Activated CD8-positive, alpha-beta T cell treated with anti-CD3 and anti-CD28 coated beads for 36 hours (primary cell): ENCODE measurements at places on chromosomes 7 and 10. TPM values are rescaled to one million over a fixed set of nuclear protein-coding genes. Genes with fewer than 3 reads are reported as not detected.

GRCh38 chr10:97943294-97943693 lies 87.1 kb downstream of the CRTAC1 start:
- H3K4me3 ChIP-seq: no peak overlapping the region
- peaks cover 24% of the 10 kb centered on the region for H3K27me3 ChIP-seq
- no peaks in the 10 kb centered on the region for H3K36me3 ChIP-seq
- no peaks in the 10 kb centered on the region for H3K4me1 ChIP-seq
- H3K27ac ChIP-seq: no peak overlapping the region

GRCh38 chr7:157830331-157830730 lies 493.5 kb downstream of the DNAJB6 start:
- no peaks in the 10 kb centered on the region for H3K36me3 ChIP-seq
- no peak for DNase-seq
- H3K27me3 ChIP-seq: no peaks in the 10 kb centered on the region
- H3K27ac ChIP-seq: no peak overlapping the region

DNA sequence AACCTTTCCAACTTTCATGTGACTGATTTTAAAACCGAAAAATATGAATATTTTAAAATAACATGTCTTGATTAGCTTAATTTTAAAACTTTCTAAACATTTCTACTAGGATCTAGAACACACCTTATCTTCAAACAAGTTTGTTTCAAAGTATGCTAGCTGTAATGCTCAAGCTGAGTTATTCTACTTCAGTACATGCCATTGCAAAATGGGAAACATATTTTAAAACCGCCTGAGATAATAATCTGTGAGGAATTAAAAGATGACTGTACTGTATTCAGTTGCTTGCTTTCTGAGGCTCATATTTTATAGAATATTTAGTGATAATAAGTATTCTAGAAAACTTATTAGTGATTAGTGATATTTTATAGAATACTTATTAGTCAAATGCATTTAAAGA lies 99.6 kb downstream of the LMBR1 start:
- peaks cover 11% of the 10 kb centered on the region for H3K36me3 ChIP-seq
- H3K4me3 ChIP-seq: no peak overlapping the region
- H3K27ac ChIP-seq: no peak overlapping the region
- no peaks in the 10 kb centered on the region for H3K4me1 ChIP-seq
- no peaks in the 10 kb centered on the region for H3K27me3 ChIP-seq
- DNase-seq: no peak

- H3K4me1 ChIP-seq: no peaks in the 10 kb centered on the region
- no peak overlapping the region for H3K4me3 ChIP-seq
- H3K27ac ChIP-seq: no peak overlapping the region
- no peaks in the 10 kb centered on the region for H3K27me3 ChIP-seq
- H3K36me3 ChIP-seq: no peaks in the 10 kb centered on the region
Measured at GRCh38 chr10:124119946-124120345, 26.5 kb upstream of the CHST15 start.

- no peak overlapping the region for H3K27ac ChIP-seq
- peaks cover 1% of the 10 kb centered on the region for H3K4me1 ChIP-seq
- no peak for DNase-seq
Measured at GRCh38 chr10:79303631-79304478, 43.4 kb upstream of the PPIF start.

DNA sequence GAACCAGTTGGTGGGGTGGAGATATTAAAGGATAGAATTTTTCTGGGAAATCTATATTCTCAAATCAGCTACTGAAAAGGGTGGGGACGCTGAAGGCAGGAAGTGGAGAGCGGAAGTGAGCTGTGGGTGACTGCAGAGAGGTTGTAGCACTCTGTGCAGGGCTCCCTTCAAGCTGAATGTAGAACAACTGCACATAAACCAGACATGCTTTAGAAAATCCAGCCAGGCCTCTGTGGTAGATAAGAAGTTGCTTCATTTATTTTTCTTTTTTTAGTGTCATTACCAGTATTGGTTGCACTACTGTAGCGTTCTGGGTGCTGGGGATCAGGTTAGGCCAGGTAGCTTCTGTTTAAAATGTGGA lies 127.8 kb downstream of the CELF2 start:
- peaks cover 86% of the 10 kb centered on the region for H3K4me1 ChIP-seq
- no peaks in the 10 kb centered on the region for H3K36me3 ChIP-seq
- peak overlapping the region; percentile 93 for H3K27ac ChIP-seq
- DNase-seq: peak; percentile 79
- H3K4me3 ChIP-seq: peak overlapping the region; percentile 74
- H3K27me3 ChIP-seq: no peaks in the 10 kb centered on the region

DNA sequence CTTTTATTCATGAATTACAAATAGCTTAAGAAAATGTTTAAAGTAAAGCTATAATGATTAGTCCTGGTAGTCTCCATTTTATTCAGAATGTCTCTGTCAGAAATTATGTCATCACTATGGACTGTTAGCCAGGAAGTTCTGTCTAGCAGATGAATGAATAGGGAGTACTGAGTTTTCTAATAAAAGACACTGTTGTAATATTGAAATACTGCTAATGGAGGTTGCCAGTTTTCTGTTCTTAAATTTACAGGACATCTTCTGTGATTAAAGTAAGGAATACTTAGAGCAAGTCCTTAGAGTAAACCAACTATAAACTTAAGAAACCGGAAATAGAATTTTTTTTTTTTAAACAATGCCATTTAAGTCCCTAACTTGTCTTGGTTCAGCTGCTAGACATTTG lies 309.8 kb downstream of the ADK start:
- no peak for DNase-seq
- H3K4me1 ChIP-seq: peaks cover 2% of the 10 kb centered on the region
- peaks cover 21% of the 10 kb centered on the region for H3K36me3 ChIP-seq
- no peak overlapping the region for H3K4me3 ChIP-seq
- no peak overlapping the region for H3K27ac ChIP-seq

- no peaks in the 10 kb centered on the region for H3K27me3 ChIP-seq
- H3K36me3 ChIP-seq: no peaks in the 10 kb centered on the region
- no peak overlapping the region for H3K4me3 ChIP-seq
- no peak overlapping the region for H3K27ac ChIP-seq
- DNase-seq: no peak
Measured at GRCh38 chr10:110698340-110698739, 54.2 kb downstream of the RBM20 start.

DNA sequence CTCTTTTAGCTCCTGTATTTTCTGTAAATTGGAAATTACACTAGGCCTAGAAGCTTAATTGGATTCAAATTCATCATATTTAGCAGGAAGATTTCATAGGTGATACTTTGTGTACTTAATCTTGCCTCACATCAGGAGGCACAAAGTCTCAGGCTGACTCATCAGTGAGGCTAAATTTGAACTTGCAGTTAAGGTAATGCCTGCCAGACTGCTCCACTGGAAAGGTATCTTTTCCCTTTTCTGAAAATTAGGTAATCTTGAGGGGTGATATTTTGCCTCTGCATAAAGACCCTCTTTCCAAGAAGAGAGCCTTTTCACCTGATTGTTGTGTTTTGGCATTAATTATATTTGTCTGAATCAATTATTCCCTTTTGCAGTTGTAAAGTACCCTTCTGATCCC lies 14.6 kb downstream of the PPIA start:
- H3K27me3 ChIP-seq: no peaks in the 10 kb centered on the region
- no peaks in the 10 kb centered on the region for H3K4me1 ChIP-seq
- DNase-seq: no peak
- H3K27ac ChIP-seq: no peak overlapping the region

DNA sequence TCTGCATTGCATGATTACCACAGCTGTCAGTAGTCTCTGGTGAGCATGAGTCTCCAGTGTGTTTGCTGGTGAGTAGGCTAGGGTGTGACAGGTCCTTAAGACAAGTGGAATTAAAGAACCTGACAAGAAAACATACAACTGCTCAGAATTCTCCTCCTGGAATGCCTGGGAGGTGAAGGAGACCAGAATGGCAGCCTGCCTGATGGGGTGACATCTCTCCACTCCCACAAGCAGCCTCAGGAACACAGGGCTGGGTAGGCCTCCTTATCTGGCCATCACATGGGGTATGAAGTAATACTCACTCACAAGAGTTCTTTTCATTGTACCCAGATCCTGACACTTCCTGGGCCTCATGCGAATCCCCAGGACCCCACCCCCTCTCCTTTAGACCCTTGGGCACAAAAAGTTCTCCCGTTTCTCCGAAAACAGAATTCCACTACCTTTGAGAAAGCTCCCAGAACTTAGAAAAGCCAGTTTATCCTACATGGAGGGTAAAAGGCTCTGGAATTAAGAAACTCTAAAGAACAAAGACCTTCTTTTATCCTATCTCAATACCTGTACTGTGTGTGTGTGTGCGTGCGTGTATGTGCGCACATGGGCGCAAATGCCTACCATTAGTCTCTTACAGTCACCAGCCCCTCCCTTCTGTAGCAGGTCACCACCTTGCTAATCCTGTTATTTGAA lies 33.4 kb upstream of the C1GALT1 start:
- peaks cover 1% of the 10 kb centered on the region for H3K36me3 ChIP-seq
- DNase-seq: no peak
- peaks cover 7% of the 10 kb centered on the region for H3K4me1 ChIP-seq
- no peak overlapping the region for H3K27ac ChIP-seq
- H3K4me3 ChIP-seq: no peak overlapping the region
- no peaks in the 10 kb centered on the region for H3K27me3 ChIP-seq

GRCh38 chr10:25896421-25896820 lies 37.6 kb upstream of the MYO3A start:
- no peaks in the 10 kb centered on the region for H3K36me3 ChIP-seq
- H3K4me1 ChIP-seq: no peaks in the 10 kb centered on the region
- peaks cover 7% of the 10 kb centered on the region for H3K27me3 ChIP-seq
- H3K27ac ChIP-seq: no peak overlapping the region

GRCh38 chr7:134024739-134025138 lies 102.4 kb upstream of the LRGUK start:
- no peaks in the 10 kb centered on the region for H3K4me1 ChIP-seq
- no peak overlapping the region for H3K4me3 ChIP-seq
- H3K27me3 ChIP-seq: no peaks in the 10 kb centered on the region
- H3K36me3 ChIP-seq: peaks cover 7% of the 10 kb centered on the region

GRCh38 chr7:114790521-114790920 lies 131.4 kb upstream of the MDFIC start:
- H3K27ac ChIP-seq: no peak overlapping the region
- H3K27me3 ChIP-seq: peaks cover 8% of the 10 kb centered on the region

DNA sequence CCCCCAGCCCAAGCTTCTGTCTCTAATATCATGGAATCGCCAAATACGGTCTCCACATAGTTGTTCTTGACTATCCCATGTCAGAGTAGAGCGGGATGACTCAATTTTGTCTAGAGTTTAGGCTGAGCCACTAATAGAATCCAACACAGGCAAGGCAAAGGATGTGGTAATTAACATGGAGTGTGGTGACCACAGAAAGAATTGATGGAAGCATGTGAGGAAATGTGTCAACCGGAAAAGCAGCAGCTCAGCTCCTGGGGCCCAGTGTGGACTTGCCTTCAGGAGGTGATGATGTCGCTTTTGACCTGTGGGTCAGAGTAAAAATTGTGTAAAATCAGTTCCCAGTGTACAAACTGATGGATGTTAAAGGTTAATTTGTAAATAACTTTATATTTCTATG lies 139.3 kb upstream of the KLF6 start:
- H3K4me1 ChIP-seq: peaks cover 21% of the 10 kb centered on the region
- no peak for DNase-seq
- H3K4me3 ChIP-seq: no peak overlapping the region
- H3K27ac ChIP-seq: peak overlapping the region; percentile 27
- no peaks in the 10 kb centered on the region for H3K36me3 ChIP-seq

DNA sequence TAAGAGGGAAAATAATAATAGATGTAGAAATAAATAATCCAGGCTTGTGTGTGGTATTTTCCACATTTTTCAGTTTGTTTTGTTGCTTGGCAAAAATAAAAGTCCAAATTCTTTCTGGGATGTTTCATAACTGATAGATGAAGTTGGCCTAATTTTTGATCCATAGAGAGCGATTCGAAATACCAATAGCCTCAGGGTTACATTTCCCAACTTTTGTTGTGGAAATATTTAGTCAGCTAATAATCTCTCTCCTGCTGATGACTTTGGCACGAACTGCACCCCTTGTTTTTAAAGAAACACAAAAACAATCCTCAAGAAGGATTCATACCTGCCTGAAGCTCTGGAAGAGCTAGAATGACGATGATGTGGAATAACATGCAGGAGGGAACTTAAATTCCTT lies 483.2 kb downstream of the ADRA2A start:
- DNase-seq: no peak
- H3K4me3 ChIP-seq: no peak overlapping the region
- no peak overlapping the region for H3K27ac ChIP-seq
- H3K4me1 ChIP-seq: no peaks in the 10 kb centered on the region
- H3K27me3 ChIP-seq: no peaks in the 10 kb centered on the region
- no peaks in the 10 kb centered on the region for H3K36me3 ChIP-seq

GRCh38 chr7:2670720-2671391 lies 17.1 kb upstream of the AMZ1 start:
- peaks cover 4% of the 10 kb centered on the region for H3K4me1 ChIP-seq
- peaks cover 11% of the 10 kb centered on the region for H3K27me3 ChIP-seq
- H3K4me3 ChIP-seq: no peak overlapping the region
- peak; percentile 82 for DNase-seq
- H3K36me3 ChIP-seq: no peaks in the 10 kb centered on the region

GRCh38 chr10:103838862-103839518 lies 16.4 kb downstream of the SH3PXD2A start:
- no peaks in the 10 kb centered on the region for H3K36me3 ChIP-seq
- no peak overlapping the region for H3K4me3 ChIP-seq
- no peaks in the 10 kb centered on the region for H3K4me1 ChIP-seq
- H3K27me3 ChIP-seq: no peaks in the 10 kb centered on the region
- H3K27ac ChIP-seq: no peak overlapping the region
- DNase-seq: no peak

- no peak overlapping the region for H3K4me3 ChIP-seq
- no peaks in the 10 kb centered on the region for H3K36me3 ChIP-seq
- peaks cover 7% of the 10 kb centered on the region for H3K4me1 ChIP-seq
- H3K27me3 ChIP-seq: peaks cover 6% of the 10 kb centered on the region
- DNase-seq: no peak
Measured at GRCh38 chr10:4511509-4511908, 314.5 kb upstream of the AKR1E2 start.

DNA sequence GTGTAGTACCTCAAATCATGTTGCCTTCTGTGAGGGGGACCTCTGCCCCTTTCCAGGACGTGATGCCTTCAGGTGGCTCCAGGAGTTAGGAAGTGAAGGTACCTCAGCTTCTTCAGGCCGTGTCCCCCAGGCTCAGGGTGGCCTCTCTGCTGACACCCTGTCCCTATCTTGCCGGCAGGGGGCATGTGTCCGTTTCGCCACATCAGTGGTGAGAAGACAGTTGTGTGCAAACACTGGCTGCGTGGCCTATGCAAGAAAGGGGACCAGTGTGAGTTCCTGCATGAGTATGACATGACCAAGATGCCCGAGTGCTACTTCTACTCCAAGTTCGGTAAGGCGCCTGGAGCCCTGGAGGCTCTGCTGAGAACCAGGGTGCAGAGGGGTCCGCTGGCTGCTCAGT lies 9.2 kb downstream of the CPSF4 start:
- no peak overlapping the region for H3K27ac ChIP-seq
- peaks cover 6% of the 10 kb centered on the region for H3K4me1 ChIP-seq
- H3K36me3 ChIP-seq: peaks cover 43% of the 10 kb centered on the region
- no peak overlapping the region for H3K4me3 ChIP-seq
- H3K27me3 ChIP-seq: no peaks in the 10 kb centered on the region
- peak; percentile 22 for DNase-seq

ATOH7 gene
- total RNA-seq: not detected

MBL2 gene
- total RNA-seq: not detected

RET gene
- 0.13 TPM for total RNA-seq

PTPRZ1 gene
- total RNA-seq: not detected

SAP25 gene
- total RNA-seq: 12.8 TPM

FOXI2 gene
- not detected for total RNA-seq

HOGA1 gene
- total RNA-seq: not detected

TDRD1 gene
- total RNA-seq: 0.05 TPM

SPDYE1 gene
- not detected for total RNA-seq
